Stimulated activated CD8-positive, alpha-beta memory T cell treated with anti-CD3 and anti-CD28 coated beads, Interleukin-2, amount 100 ng/mL, for 1 hour (primary cell): ENCODE measurements at places on chromosomes 3 and 15.

DNA sequence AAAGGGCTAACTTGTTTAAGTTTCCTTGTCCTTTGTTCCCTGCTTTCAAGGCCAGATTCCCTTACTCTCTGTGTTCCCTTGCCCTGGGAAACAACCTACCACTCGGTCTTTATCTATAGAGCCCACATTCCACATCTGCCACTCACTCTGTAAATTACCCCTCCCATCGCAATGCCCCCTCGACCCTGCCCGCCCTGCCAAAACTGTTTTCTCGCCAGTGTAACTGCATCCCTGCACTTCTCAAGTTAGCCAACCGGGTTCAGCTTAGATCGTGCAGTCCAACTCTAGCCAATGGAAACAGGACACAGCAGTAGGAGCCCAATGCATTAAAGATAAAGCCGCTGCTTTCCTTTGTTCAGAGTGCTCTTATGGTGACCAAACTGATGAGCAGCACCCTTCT, 263.6 kb downstream of the TBL1XR1 start:
- DNase-seq: no peak

GRCh38 chr15:33454346-33454745, 143.6 kb downstream of the RYR3 start:
- no peak for DNase-seq

GRCh38 chr3:66336333-66336766, 115.5 kb downstream of the SLC25A26 start:
- no peak for DNase-seq

DNA sequence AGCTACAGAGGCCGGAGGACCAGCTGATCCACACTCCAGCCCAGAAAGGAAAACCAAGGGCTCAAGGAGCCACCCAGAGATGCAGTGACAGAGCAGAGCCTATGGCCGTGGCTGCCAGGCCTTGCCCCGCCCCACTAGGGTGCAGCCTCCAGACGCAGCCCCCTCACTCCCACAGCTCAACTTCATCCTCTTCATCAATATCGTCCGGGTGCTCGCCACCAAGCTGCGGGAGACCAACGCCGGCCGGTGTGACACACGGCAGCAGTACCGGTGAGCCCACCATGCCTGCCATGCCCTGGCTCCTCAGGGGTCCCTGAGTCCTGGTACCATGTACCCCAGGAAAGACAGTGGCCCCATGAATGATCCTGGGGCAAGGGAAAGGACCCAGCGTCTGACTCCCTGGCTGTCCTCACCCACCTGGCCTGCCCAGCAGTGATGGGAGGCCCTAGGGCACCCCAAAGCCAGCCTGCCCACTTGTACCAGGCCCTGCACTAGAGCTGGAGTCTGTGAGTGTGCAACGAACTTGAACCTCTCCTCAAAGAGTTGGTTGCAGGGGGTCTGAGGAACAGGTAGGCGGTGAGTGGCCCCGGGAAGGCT, 24.2 kb downstream of the PTH1R start:
- no peak for DNase-seq

- DNase-seq: peak; percentile 57
Observed at GRCh38 chr15:51737522-51738305, at the start of gene LYSMD2. Gene LYSMD2 (minus strand): TSS chr15:51737655. CDS start chr15:51737622, 33 bp downstream.

DNA sequence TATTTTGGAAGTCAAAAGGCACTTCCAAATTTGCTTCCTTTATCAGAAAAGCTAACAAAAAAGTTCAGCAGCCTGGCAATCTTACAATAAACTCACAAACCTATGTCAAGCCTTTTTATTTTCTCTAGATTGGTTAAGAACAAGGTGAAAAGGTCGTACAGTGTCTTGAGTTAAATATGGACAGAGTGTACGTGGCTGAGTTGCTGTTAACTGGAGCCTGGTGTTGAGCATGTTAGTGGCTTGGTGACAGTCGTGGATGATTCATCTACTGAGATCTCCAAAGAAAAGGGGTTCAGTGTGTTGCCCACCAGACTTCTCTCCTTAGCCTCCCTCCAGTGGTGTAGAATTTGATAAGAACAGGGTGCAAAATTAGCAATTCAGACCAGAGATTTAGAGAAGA, 89.7 kb downstream of the SSR3 start:
- DNase-seq: no peak

- DNase-seq: no peak
Observed at GRCh38 chr3:196149375-196149774, 61.8 kb downstream of the ZDHHC19 start.

GRCh38 chr3:16055606-16056211, 118.8 kb upstream of the GALNT15 start:
- DNase-seq: no peak

DNA sequence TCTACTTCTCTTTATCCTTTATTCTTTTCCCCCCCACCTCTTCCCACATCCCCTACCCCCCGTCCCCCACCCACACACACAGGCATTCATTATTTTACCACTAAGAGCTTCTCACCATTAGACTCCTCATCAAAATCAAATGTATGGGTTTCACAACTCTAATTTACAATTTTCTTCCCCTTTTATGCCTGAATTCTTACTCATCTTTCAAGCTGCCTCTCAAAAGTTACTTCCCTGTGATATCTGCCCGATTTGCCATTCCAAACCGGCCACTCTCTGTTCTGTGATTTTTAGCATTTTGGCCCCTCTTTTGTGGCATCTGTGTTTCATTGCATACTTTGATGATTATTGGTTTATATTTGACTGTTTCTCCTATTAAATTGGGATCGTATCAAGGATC, 42.2 kb downstream of the SLC9A9 start:
- DNase-seq: no peak

GRCh38 chr3:160253298-160253697, 28.1 kb downstream of the C3orf80 start:
- no peak for DNase-seq

DNA sequence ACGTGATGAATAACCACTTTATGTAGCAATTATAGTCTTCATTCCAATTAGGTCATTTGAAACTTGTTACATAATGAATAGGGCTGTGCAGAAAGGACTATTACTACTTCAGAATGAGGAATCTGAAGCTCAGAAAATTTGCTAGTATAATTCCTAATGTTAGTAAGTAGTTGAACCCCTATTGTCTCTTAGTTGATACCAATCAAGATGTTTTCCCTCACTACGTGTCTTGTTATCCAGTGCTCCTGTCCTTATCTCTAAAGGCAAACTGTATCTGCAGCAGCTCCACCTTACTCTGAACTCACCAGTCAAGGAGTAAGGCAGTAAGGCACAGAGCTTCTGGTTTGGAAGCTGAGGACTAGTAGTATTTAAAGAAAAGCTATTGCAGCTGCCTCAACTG, 32.0 kb downstream of the RAB11A start:
- no peak for DNase-seq

- no peak for DNase-seq
Observed at GRCh38 chr15:75790631-75791336, 52.5 kb upstream of the UBE2Q2 start.

- no peak for DNase-seq
Observed at GRCh38 chr15:67241132-67241855, 13.2 kb downstream of the AAGAB start.

GRCh38 chr3:141656771-141657170, 81.3 kb upstream of the RNF7 start:
- DNase-seq: no peak

DNA sequence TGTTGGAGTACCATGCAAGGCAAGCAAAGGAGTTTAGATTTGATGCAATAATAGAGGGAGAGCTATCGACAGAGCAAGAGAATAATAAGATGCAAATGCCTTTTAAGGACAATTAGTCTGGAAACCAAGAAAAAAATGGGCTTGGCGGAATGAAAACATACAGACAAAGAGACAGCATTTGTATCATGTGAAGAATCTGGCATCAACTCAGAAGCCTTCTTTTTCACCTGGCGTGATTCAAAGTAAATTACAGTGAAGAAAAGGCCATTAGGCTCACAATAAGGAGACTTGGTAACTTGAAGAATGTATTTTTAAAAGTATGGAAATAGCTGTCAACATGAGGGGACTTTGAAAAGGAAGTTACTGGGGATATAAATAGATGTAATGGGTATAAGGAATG, 521.2 kb upstream of the GOLIM4 start:
- no peak for DNase-seq

GRCh38 chr3:190401963-190402362, 14.0 kb downstream of the CLDN16 start:
- DNase-seq: no peak

- no peak for DNase-seq
Observed at GRCh38 chr15:78438619-78439285, 736 bp downstream of the IREB2 start.

DNA sequence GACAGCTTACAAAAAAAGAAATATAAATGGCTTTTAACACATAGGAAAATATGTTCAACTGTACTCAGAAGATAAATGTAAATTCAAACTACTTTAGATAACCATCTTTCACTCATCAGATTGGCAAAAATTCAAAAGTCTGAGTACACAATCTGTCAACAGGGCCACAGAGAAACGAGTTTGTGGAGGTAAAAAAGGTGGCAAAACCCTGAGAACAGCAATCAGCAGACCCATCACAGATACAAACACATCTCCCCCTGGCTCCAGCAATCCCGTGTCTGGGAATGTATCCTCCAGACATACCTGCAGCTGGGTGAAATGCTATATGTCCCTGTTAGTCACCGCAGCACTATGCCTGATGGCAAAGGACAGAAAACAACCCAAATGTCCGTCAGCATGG, 149.5 kb downstream of the OSBPL10 start:
- no peak for DNase-seq

GRCh38 chr3:69433121-69433968, 47.5 kb upstream of the FRMD4B start:
- no peak for DNase-seq

GRCh38 chr3:115518100-115518852, 105.0 kb upstream of the GAP43 start:
- no peak for DNase-seq

DNA sequence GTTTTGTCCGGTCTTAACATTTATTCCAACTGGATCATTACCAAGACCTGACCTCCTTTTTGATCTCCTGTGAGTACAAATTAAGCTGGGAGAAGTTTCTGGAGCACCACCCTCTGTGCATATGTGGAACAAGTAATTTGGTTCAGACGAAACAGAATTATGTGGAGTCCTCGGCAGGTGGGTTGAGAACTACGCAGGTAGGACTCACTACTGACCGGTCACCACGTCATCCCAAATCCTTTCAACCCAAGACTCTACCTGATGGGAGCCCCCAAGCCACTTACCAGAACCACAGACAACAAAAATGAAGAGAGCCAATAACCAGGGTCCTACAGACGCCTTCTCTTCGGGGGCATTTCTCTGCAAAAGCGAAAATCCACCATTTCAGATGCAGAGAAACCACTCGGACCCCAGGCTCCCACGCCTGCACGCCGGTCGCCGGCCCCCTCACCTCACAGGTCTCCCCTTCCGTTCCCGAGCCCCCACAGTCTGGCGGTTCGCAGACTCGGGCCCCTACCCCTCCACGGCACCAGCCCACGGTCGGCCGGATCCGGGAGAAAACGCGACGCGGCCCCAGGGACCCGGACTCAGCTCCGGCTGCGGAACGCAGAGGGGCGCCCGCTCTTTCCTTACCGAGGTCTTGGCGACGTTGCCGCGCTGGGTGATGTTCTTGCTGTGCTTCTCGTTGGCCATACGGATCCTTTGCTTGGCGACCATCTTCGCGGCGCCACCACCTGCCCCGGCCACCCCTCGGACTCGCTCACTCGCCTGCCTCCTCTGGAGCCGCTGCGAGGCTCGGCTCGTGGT, 674 bp downstream of the SERP1 start:
- no peak for DNase-seq

DNA sequence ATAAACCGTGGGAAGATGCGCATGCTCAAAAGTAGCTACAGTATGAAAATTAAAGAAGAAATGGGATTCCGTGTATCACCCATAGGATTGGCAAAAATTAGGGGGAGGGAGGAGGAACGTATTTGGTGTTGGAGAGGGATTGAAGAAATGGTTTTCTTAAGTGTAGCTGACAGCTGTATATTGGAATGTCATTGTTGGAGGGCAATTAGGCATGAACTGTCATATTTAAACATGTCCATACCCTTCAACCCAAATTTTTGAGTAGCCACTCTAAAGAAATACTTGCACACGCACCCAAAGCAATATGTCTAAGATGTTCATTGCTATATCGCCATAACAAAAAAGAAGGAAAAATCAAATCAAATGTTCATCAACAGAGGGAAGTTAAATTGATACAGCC, 144.7 kb downstream of the TLE3 start:
- no peak for DNase-seq

- DNase-seq: no peak
Observed at GRCh38 chr3:62117903-62118548, 255.3 kb downstream of the FEZF2 start.

DNA sequence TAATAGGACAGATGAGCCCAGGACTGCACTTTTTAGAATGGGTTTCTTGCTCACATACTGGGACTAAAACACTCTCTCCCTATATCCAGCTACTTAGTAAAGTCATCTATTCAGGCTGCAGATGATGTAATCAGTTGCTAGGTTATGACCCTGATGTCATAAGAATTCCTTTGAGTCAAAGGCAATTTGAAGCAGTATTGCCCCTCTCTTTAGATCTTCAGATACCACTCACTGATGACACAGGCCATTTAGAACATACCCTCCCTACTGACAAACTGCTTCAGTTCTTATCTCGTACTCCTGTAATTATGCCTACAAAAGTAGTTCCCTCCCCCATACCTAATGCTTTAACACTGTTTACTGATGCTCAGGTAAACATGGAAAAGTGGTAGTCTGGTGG, 450.1 kb upstream of the RASGRP1 start:
- no peak for DNase-seq

- DNase-seq: no peak
Observed at GRCh38 chr3:52721002-52721729, 15.3 kb downstream of the SPCS1 start.

- no peak for DNase-seq
Observed at GRCh38 chr3:126528419-126528799, 4.5 kb downstream of the CHST13 start.

- no peak for DNase-seq
Observed at GRCh38 chr3:4493941-4494894, 1.1 kb downstream of the ITPR1 start.

DNA sequence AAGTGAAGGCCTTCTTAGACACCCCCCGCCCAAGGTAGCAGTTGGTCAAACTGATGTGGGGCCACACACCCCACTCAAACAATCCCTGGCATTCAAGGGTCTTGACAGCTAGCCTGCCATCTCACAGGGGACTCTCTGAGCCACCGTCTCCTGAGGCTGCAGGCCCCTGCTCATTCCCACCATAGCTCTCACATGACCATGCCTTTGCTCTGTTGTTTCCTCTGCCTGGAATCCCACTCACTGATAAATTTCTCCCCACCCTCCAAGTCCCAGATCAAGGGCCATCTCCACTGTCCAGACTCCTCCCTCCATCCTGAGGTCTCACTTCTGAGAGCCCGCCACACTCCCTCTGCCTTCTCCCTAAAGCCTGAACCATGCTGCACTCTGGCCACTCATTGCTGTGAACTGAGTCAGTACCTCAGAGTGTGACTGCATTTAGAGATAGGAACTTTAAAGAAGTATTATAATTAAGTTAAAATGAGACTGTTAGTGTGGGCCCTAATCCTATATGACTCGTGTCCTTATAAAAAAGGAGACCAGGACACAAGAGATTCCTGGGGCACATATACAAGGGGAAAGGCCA, 10.0 kb downstream of the WNT7A start:
- no peak for DNase-seq

GRCh38 chr3:117903226-117903625, 1131.4 kb downstream of the IGSF11 start:
- DNase-seq: no peak
